ENCODE measurements at places on chromosomes 6 and 20.

DNA sequence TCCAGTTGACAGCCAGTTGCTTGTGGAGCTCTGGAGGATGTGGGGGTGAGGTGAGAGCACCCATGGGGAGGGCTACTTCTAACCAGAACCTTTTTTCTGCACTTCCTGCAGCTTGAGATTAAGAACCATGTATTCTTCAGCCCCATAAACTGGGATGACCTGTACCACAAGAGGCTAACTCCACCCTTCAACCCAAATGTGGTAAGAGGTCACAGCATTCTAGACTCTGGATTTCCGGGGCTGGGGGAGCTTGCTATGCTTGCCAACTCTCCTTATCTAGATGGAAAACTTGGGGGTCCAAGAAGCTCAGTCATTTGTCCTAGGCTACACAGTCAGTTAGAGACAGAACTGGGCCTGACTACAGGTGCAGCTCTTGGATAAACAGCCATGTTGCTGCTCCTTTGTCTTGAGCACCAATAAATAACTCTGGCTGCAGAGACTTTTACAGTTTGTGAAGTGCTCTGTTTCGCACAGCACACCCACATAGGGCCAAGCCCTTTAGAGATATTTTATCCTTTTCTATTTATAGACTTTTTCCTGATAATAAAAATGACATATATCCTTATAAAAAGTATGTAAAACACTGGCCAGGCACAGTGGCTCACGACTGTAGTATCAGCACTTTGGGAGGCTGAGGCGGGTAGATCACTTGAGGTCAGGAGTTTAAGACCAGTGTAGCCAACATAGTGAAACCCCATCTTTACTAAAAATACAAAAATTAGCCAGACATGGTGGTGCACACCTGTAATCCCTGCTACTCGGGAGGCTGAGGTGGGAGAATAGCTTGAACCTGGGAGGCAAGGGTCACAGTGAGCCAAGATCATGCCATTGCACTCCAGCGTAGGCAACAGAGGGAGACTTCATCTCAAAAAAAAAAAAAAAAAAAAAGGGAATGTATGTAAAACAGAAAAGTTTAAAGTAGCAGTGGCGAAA, 10.6 kb upstream of the IFT52 start:
- no peak for DNase-seq

DNA sequence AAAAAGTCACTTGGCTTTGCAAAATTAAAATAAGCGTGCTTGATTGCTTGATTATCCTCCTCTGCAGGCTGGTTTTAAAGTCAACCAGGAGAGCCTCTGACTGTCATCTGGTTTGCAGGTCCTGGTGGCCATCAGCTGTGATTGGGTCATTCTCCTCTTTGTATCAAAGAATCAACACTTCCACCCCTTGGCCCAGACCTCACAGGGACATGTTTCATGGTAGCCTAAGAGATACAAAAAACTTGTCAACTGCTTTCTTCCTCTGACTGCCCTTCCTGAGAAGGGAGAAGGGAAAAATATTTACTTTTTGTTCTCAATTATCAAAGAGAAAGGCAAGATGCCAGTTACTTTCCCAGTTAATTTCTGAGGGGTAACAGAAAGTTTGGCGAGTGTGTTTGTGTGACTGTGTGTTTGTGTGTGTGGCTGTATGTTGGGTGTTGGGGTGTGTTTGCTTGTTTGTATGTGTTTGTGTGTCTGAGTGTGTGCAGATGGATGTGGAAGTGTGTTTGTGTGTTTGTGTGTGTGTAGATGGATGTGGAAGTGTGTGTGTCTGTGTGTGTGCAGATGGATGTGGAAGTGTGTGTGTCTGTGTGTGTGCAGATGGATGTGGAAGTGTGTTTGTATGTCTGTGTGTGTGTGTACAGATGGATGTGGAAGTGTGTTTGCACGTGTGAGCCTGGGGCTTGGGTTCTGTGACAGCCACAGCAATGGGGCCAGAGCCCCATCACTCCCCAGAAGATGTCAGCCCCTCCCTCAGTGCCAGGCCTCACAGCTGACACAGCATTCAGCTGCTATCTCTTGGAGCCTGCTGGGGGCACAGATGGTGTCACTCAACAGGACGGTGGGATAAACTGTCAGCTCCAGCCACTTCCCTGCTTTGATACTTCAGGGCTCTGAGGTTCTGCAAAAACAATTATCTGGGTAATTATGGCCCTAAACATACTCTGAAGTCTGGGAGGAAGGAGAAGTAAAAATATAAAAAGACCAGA, 98.6 kb upstream of the RNF24 start:
- no peak for DNase-seq

DNA sequence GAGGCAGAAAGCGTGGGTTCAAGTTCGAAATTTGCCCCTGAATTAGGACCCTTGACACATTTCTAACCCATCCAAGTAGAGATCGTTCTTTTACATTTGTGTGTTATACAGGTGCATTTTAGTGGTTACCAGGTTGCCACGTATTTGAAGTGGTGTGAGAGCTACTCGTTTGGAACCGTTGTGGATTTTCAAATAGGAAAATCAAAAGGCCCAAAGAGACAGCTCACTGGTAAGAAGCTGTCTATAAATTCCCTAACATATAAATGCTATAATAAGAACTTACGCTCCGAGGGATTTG, 1.6 kb upstream of the REV3L start:
- DNase-seq, result no peak

- DNase-seq, result no peak
These were observed 230.3 kb downstream of the IBTK start for GRCh38 chr6:82017288-82017687.

DNA sequence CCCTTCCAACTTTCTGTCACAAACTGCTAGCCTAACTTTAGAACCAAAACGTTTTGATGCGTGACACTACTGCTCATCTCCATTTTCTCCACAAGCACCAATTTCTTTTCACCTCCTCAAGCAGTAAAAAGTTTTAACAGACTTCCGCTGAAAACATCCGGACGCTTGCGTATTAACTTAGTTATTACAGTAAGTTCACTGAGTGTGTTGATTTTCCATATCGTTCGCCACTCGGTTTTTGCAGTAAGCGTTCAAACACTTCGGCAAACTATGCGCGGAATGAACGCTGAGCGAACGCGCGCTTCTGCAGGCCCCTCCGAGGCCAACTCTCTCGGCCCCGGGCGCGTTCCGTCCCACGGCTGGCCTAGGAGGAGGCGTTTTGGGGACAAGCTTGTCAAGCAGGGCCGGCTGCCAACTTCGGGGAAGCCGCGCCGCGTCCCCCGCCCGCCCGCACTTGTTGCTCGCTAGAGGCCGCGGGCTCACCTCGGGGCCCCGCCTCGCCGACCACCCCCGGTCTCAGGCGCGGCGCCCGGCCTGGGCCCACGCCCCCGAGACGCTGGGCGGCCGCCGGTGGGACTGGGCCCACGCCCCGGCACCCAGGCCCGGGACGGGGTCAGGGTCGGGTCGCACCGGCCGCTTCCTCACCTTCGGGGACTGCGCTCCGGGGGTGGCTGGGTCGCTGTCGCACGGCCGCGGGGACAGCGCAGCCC, 945 bp downstream of the PHF10 start:
- peak; percentile 39 for DNase-seq

- DNase-seq, result no peak
These were observed 25.4 kb downstream of the ZKSCAN8 start for GRCh38 chr6:28167068-28167467.

DNA sequence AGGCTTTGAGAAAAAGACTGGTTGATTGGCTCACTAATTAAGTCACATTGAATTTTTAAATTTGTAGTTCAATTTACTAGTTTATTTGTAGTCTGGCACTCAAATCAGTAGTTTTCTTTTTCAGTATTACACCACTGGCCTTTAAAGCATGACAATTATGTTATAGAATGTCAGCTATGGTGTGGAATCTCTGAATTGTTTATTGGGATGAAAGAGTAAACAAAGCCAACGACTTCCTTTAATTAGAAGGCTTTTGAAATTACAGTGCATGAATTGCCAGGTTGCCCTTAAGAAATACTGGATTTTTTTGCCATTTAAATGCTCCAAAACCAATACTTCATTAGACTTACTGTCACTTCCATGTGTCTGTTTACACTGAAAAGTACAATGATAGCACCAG, 426.9 kb upstream of the RNF217 start:
- DNase-seq, result no peak

DNA sequence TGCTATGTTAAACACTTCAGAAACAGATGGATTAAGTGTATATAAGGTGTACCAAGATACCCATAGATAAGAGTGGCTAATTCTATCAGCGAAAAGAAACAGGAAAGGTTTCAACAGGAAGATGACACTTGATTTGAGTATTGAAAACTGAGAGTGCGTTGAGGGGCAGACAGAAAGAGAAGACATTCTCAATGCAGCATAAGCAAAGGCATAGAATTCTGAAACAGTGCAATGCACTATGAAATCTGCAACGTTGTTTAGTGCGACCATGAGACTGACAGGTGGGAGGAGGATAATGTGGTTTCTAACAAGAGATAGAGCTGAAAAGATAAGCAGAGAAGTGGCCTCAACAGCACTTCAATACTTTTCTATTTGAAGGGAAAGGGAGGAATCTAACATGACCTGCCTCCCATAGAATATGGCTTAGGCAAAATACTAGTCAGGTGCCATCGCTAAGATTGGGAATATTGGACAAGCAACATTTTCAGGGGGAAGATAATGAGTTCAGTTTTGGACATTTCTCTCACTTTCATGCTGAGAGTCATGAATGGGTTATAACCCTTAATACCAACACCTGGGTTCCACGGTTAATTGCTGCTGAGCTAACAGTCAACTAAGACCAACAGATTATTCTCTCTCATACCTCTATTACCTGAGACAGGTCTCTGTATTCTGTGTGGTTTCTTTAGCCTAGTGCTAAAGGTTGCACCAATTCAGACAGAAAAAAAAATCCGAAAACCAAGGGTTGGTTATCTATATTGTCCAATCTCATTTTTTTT, 312.9 kb upstream of the ARID1B start:
- DNase-seq, result no peak

- no peak for DNase-seq
These were observed 2.1 kb upstream of the TRERF1 start for GRCh38 chr6:42453654-42454427.

GRCh38 chr6:33812669-33813068, 8.9 kb upstream of the MLN start:
- peak; percentile 18 for DNase-seq

DNA sequence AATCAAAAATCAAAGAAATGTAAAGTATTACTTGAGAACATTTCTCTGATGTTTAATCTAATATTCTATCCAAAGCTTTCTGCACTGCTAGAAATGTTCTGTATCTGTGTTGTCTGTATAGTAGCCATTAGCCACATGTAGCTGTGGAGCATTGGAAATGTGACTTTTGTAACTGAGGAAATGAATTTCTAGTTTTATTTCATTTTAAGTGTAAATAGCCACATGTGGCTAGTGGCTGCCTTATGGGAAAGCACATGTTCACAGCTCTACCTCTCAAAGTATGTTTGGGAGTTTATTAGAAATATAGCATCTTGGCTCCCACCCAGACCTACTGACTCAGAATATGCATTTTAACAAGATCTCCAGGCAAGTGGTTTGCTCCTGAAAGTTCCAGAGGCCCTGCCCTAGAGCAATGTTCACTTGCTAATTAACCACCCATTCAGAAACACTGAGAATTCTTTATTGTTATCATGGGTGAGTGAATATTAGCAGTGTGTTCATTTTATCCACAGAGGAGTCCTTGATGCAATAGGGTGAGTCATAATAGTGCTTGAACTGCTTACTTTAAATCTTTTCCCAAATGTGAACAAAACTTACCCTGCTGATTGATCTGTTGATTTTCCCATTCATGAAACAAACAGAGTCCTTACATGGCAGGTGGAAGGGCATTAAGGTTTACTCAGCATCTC, 282.7 kb downstream of the PLCB1 start:
- DNase-seq, result no peak

DNA sequence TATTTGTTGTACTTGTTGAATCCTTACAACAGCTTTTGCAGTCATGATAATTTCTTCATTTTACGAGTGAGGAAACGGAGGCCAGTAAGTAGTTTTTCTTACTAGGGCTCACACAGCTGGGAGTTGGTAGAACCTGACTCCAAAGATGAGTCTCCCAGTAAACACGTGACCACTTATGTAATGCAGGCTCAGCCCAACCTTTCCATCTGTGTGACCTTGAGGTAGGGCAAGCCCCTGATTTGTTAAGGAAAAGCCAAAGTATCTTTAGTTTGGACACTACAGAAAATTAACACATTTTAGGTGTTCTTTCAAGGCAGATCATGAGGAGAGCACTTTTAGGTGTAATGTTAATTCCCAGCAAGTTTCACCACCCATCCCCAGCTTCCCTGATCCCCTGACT, 111.3 kb downstream of the LRRC1 start:
- DNase-seq, result no peak

GRCh38 chr6:105138141-105138540, 41.7 kb downstream of the POPDC3 start:
- no peak for DNase-seq

- DNase-seq, result no peak
These were observed 20.3 kb upstream of the SYNDIG1 start for GRCh38 chr20:24449026-24449720.

GRCh38 chr20:51535674-51536073, 6.8 kb downstream of the NFATC2 start:
- DNase-seq, result no peak

DNA sequence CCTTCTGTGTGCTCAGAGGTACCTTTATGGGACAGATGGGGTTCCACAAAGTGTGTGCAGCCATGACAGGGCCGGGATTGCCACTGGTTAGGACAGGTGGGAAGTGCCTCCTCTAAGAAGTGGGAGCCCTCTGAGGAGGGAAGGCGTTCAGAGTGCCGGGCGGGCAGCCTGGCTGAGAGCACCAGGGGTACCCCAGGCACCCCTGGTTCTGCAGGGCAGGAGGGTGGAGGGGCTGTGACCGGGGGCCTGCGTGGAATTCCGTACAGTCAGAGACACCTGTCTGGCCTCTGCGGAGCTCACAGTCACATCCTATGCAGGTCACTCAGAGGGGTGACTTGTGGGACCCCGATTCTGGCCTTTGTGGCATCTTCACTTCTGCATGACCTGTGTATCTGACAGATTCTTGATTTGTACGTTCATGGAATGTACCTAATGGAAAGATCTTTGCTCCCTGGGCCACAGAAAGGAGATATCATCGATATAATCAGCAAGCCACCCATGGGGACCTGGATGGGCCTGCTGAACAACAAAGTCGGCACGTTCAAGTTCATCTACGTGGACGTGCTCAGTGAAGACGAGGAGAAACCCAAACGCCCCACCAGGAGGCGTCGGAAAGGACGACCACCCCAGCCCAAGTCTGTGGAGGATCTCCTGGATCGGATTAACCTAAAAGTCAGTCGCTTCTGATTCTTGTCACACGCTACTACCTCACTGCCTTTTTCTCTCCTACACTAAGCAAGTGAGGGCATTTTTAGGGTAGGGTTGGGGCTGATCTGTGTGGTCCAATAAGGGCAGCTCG, 190.9 kb downstream of the SASH1 start:
- DNase-seq, result no peak
